ENCODE measurements at places on chromosomes 4 and X. TPM values are rescaled to one million over a fixed set of nuclear protein-coding genes. Genes with fewer than 3 reads are reported as not detected.
A peak's percentile ranks its signal among the peaks of the same experiment; 100 is the strongest.

DNA sequence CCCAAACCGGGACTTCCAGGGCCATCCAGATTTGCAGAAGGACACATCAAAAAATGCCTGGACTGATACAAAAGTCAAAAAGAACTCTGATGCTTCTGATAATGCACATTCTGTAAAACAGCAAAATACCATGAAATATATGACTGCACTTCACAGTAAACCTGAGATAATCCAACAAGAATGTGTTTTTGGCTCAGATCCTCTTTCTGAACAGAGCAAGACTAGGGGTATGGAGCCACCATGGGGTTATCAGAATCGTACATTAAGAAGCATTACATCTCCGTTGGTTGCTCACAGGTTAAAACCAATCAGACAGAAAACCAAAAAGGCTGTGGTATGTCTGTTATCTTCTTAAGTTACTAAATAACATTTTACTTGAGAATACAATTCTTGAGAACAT, 9.2 kb downstream of the PLK4 start:
- no peak for DNase-seq

Gene SPANXN4
- not detected for total RNA-seq

Gene TXK
- total RNA-seq, result 48.2 TPM

- DNase-seq, result no peak
These were observed 426.9 kb upstream of the EPHA5 start for GRCh38 chr4:66097218-66097617.

DNA sequence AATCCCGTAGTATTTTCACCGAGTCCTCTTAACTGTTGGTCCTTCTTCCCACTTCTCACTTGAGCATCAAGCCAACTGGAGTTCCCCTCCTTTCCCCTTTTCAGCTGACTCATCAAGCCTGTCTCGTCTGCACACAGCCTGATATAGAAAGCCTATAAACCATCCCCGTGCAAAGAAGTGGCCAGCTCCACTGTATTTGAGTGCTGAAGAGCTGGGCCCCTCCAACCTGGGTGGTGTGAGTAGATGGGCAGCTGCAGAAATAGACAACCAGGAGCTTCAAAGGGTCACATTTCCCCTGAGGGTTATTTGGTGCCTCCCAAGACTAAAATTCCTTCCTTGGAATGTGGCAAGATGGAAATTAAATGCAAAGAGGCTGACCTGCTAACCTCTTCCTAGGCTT, 199.7 kb downstream of the HS6ST2 start:
- DNase-seq, result no peak

GRCh38 chr4:20422398-20422797, 170.7 kb downstream of the SLIT2 start:
- DNase-seq, result peak; percentile 28

DNA sequence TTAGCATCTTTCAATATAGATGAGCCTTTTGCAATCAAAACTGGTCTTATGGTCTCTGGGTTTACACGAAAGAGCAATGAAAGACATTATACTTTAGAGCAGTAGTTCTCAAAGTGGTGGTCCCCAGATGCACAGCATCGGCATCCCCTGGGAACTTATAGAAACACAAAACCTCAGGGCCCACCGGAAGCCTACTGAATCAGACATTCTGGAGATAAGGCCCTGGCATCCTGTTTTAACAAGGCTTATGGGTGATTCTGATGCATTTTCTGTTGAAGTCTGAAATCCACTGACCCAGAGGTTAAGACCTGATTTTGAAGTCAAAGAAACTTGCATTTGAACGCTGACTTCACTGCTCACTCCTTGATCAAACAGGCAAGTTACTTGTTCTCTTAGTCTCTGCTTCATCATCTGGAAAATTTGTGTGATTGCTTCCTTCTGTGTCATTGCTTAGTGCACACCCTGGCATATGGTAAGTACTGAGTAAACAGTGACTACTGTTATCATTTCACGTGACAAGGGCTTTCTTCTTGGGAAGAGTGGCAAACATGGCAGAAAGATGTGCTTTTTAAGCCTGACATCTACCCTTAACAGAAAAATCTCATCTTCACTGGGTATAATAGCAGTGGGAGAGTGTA, 14.5 kb downstream of the CHRNA9 start:
- DNase-seq, result no peak

DNA sequence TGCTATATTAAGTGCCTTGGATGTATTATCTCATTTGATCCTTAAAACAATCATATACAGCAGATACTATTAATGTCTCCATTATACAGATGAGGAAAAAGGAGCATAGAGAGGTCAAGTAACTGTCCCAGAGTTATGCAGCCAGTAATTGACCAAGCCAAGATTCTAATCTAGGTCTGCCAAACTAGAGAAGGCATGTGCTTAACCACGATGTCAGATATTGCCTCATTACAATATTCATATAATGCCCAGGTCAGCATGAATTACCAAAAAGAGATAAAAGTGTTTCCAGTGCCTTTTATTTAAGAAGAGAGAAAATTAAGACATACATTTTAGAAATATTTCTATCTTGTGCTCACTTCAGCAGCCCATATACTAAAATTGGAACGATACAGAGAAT, 7.1 kb downstream of the ARHGEF6 start:
- DNase-seq, result no peak

DNA sequence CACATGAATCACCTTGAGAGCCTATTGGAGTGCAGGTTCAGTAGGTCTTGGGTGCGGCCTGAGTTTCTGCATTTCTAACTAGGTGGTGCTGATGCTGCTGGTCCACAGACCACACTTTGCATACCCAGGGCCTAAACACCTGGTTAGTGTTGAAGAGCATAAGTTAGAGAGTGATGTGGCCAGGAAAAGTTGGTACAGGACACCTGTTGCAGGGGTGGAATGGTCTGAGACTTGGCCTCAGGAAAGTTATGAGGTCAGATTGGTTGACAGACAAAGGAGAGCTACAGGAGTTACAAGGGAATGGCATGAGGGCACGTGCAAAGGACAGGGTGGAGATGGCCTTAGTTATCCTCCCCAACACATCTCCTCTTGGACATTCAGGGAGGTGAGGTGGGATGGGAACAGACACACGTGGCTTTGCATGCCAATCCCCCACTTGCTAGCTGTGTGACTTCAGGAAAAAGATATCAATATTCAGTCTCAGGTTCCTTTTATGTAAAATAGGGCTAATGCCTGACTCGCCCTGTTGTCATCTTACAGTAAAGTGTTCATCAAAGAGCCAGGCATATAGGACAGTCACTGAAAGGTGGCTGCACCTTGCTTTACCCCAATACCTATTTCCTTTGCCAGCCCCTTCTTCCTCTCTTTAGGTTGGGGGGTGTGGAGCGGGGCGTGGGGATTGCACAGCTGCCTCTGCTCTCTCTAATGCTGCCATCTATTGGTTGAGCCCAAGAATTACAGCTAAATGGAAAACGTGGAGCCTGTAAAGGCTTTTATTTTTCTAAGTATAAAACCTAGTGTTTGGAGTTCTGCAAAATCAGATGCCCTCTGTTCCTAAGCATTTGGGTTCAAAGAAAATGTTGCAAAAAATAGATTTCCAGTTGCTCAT, 47.5 kb downstream of the ATG4A start:
- no peak for DNase-seq

Gene MTCP1
- 19.5 TPM for total RNA-seq

- DNase-seq, result no peak
These were observed 55.8 kb upstream of the POU4F2 start for GRCh38 chr4:146582864-146583263.

All from activated naive CD4-positive, alpha-beta T cell treated with anti-CD3 and anti-CD28 coated beads, Interleukin-2, amount 50 U/mL, for 72 hours (primary cell).